ENCODE measurements at places on chromosomes 13 and 19.

DNA sequence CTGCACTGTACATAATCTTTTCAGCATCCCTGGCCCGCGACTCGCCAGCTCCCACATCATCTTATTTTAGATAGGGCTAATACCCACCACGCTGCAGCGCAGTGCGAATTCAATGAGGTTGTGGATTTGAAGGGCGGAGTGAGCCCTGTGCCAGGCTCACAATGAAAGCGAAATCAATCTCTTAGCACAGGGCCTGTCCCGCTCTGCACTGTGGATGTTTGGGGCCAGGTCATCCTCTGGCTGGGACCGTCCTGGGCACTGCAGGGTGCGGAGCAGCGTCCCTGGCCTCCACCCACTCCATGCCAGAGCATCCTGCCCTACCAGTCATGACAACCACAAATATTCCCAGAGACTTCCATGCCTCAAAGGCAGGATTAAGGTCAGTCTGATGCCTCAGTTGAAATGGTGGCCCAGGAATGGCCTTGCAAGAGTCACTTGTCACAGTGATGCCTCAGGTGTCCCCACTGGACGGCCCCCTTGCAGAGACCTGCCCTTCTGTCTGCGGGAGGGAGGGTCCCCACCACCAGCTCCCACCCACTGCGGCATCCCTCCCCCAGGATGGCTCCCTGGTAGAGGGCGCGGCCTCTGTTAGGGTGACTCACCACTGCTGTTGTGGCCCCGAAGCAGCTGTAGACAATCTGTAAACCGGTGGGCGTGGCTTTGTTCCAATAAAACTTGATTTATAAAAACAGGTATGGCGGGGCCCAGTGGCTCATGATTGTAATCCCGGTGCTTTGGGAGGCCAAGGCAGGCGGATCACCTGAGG, 5.6 kb downstream of the UHRF1 start:
- DNase-seq, result no peak

GRCh38 chr19:11373166-11373884, 1.1 kb upstream of the SWSAP1 start:
- no peak for DNase-seq

DNA sequence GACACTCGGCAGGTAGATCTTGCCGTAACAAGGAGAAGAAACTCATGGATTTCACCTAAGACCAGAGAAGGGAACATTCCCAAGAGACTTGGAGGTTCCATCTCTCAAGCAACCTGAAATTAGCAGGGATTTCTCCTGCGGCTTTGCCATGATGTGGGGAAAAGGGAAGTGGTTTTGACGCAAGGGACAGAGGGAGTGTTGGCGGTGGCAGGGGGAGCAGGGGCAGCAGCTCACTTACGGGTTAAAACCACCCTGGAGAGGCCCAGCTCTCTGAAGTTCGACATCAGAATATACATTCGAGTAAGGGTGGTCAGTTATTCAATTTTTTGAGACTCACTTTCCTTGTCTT, 76.1 kb upstream of the POMP start:
- DNase-seq, result no peak

- DNase-seq, result no peak
Observed at GRCh38 chr19:1843116-1843515, 5.2 kb downstream of the REXO1 start.

GRCh38 chr19:53183146-53183764, 9.9 kb downstream of the ZNF665 start:
- DNase-seq, result no peak

DNA sequence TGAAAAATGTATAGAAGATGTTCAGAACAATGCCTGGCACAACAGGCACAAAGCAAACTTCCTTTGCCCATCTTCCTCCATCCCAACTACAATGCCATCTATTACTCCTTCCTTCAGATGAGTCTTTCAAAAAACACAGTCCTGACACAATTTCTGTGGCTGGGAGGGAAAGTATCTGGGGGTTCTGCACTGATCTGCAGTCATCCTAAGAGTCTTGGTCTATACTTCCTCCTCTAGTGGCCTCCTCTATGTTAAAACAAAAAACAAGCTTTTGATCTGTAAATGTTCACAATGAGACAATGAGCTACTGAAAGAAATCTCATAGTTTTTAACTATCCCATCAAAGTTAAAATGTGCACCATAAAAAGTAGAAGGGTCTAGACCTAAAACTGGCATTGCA, 44.8 kb downstream of the USP12 start:
- DNase-seq, result no peak

DNA sequence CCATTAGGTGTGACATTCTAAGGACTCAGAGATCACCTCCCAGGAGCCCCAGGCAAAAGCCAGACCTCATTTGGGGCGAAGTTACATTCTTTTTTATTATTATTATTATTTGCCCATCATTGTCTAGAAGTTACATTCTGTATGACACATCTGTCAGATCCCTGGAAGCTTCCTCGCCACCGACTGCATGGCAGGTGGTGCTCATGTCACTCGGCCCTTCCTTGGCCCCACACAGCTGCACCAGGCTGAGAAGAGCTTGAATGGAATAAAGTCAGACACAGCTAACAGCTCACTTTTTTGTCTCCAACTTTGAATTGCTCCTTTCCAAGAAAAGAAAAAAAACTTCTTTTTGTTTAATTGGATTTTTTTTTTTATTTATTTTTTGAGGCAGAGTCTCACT, 41.4 kb upstream of the LDLR start:
- DNase-seq, result no peak

GRCh38 chr19:16714702-16715287, 4.9 kb upstream of the NWD1 start:
- no peak for DNase-seq

GRCh38 chr13:39952249-39953233, 297.1 kb downstream of the COG6 start:
- no peak for DNase-seq

DNA sequence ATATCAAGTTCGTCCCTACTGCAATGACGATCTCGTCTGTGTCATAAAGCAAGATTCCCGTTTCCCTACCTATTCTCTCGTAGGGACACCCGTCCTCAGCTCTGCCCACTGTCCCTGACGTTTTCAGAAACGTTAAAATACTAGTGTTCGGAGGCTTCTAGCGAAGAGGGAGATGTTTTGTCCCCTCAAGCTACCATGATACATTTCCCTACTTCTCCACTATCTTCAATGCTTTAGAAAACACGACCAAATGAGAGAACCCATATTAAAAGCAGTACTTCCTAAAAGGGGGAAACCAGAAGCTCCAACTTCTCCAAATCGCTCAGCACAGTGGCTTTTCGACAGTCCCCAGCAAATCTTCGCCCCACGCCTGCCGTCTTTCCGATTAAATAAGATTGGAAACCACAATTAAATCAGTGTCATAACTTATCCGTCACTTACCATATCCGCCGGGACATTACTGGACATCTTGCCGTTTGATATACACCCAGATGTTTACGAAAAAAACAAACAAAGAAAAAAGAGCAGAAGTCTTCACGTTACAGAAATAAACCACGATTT, 1.3 kb downstream of the UBL3 start:
- peak; percentile 63 for DNase-seq

DNA sequence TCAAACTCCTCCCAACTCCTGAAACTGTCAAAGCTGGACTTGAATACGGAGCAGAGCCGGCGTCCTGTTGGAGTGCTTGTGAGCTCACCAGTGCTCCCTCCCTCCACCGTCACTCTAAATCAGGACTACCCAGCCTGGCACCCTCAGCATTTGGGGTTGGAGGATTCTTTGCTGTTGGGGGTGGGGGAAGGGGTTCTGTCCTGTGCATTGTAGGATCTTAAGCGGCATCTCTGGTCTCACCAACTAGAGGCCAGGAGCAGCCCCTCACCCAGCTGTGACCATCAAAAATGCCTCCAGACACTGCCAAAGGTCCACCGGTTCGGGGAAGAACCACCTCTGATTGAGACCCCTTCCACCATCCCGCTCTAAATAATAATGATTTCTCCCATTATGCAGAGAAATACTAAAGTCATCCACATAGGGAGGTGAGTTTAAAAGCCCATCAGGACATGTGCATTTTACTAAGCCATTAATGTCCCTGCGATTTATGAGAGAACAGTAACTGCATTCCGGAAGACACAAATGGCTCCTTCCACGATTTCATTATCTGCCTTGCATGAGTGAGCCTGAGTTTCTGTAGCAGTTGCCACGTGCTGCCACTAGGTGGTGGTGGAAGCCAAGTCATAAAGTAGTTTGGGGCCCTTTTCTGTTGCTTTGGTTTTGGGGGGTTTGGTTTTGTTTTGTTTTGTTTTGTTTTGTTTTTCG, 16.1 kb upstream of the USP29 start:
- no peak for DNase-seq

- no peak for DNase-seq
Observed at GRCh38 chr13:111390522-111391270, 70.3 kb downstream of the TEX29 start.

DNA sequence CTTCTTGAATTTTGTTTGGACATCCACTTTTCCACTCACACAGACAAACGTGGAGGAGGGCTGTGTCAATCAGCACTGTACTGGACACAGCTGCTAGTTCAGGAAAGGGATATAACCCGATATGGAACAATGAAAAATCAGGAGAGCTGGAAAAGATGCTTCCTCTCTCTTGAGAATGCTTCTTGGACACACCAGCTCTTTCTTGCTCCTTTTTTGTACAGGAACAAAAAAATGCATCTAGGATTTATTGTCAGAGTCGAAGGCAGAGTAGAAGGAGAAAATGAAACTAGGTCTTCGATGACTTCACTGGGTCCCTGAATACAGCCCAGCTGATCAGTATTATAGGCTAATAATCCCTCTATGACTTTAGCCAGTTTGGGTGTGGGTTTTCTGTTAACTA, 62.2 kb downstream of the PEG3 start:
- DNase-seq, result no peak

- DNase-seq, result no peak
Observed at GRCh38 chr19:46386151-46386550, 27.2 kb downstream of the CCDC8 start.

- DNase-seq, result no peak
Observed at GRCh38 chr13:74707291-74707690, 573.1 kb upstream of the KLF12 start.

- DNase-seq, result no peak
Observed at GRCh38 chr19:10617409-10618121, 7.8 kb upstream of the SLC44A2 start.

DNA sequence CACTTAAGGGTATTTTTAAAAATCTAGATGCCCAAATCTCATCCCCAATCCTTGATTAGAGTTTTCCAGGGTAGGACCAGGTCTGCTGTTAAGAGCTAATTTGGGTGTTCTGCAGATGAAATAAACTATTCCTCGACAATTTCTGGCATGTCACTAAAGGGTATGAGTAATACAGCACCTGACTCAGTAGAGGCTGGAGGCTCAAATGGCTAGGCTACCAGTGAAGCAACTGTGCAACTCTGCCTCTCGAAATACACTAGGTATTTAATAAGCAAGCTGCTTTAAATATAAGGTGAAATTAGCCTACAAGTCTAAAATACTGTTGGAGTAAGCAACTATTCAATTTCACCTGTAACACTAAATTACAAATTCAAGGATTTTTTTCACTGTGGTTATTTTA, 1.5 kb downstream of the RNF6 start:
- DNase-seq, result no peak

DNA sequence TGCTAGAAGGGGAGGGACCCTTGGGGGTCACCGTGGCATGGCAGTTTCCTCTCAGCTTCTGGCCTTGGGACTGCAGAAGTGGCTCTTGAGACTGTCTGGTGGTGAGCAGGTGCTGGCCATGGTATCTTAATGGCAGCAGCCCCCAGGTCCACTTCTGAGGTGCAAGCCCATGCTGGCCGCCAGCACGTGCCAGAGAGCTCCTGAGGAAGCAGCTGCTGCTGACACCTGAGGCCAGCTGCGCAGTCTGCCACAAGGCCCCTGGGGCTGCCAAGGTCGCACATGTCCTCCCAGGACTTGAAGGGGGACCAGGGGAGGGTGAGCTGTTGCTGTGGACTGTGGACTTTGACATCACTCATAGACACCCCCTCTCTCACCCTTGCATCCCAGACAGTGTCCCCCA, 48.0 kb downstream of the NFIX start:
- no peak for DNase-seq

- no peak for DNase-seq
Observed at GRCh38 chr19:40093416-40093815, 2.7 kb upstream of the ZNF780A start.

GRCh38 chr13:93559718-93560117, 333.1 kb downstream of the GPC6 start:
- DNase-seq, result no peak

DNA sequence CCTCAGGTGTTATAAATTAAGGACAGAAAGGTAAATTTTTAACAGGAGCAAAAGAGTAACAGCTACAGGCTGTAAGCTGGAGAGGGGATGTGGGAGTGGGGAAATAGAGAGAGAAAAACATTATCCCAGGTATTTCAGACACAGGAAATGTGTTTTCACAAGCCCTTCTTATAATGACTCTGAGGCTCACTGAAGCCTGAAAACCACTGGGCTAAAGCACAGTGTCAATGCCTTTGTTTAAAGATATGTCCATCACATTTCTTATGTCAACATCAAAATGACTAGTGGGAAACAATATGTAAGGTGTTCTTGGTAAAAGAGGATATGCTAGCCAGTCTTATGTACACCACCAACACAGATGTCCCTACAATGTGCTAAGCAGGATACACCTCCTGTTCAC, 365.9 kb downstream of the FGF14 start:
- no peak for DNase-seq
